ENCODE measurements at places on chromosomes 4 and X.

DNA sequence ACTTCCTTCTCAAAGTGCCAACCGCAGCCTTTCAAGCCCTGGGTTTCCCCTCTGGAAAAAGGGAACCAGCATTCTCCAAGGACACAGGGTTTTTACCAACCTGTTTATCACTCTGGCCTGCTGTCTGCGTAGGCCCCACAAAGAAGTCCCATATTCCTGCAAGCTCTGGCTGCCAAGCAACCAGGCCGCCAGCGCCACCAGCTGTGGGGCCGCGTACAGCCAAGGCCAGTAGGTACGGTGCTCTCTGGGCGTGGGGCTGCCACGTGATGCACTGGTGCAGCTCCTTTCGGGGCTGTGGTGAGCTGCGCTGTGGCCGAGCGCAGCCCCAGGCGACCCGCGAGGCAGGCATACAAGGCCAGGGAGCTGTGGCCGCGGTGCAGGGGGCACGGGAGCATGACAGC, 22.1 kb downstream of the LUZP4 start:
- no peak for DNase-seq

DNA sequence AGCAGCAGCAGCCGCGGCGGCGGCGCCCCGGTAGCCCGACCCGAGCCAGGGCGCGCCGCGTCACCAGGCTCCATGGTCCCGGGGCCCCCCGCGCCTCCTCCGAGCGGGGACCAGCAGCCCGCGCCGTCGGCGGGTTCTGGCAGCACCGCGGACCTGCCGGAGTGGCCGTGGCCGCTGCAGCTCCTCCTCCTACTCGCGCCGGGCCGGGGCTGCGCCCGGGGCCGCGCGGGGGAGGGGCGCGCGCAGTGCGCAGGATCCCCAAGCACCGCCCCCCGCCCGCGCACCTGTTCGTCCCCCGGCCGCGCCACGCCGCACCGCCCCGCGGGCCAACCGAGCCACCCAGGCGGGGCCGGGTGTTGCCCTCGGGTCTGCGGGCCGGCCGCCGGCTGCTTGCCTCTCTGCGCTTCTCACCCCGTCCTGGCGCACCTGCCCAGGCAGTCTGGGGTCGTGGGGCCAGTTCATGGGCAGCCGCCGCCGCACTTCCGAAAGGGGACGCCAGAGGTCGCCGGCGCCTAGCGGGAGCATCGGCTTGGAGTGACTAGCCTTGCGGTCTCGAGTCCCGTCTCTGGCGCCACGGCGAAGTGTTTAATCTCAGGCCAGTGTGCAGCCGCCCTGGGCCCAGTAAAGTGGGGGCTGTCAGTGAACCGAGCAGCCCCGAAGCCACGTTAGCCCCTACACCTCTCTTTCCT, at the start of gene SLC9A7:
Gene SLC9A7 (minus strand): TSS at position 163 of the 689 bp plus-strand sequence. CDS start 89 bp downstream, at position 74.
- DNase-seq: peak; percentile 88

GRCh38 chr4:72935462-72935861, 134.1 kb downstream of the COX18 start:
- DNase-seq: no peak

GRCh38 chr4:159608436-159608835, 505.6 kb downstream of the RAPGEF2 start:
- no peak for DNase-seq

- no peak for DNase-seq
Observed at GRCh38 chr4:10684631-10685030, at the start of gene CLNK. CLNK (minus strand) TSS chr4:10684768; CDS start chr4:10667869, 16,899 bp downstream.

DNA sequence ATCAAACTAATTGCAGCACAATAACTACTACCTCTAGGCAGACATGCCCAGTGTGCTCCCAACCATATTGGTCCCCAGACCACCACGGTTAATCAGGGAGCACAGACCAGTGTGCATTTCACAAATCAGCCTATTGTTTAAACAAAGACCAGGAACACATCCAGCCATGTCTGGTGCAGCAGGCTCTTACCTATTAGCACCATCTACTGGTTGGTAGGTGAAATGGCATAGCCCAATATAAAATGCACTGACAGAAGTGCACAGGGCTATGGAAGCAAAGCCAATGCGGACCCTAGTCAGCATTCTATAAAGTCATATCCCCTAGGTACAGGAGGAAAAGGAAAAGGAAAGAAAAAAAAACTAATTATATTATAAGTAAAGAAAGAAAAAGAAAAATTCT, 15.5 kb upstream of the CYLC1 start:
- no peak for DNase-seq

DNA sequence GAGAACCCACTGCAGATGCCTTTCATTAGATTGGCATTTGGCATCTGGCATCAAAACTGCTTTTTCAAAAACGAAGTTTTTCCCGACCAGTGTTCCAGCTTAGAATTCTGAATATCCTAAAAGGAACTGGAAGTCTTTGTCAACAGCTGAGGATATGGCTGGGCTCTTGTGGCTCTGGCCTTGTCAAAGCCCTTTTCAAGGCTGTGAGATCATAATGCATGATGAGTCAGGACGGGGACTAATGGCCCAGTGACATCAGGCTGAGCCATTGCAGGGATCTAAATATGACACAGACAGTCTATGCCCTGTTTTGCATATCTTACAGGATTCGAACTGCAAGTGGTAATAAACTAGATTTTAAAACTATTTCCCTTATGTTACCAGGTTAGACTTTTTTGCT, 306.4 kb downstream of the PTTG2 start:
- DNase-seq: no peak

GRCh38 chr4:155383541-155383940, 6.8 kb upstream of the MAP9 start:
- DNase-seq: no peak

- no peak for DNase-seq
Observed at GRCh38 chr4:21885241-21885640, 63.3 kb downstream of the KCNIP4 start.

GRCh38 chr4:56910172-56910967, 2.7 kb downstream of the REST start:
- DNase-seq: no peak

- DNase-seq: no peak
Observed at GRCh38 chr4:102449751-102450352, 51.3 kb upstream of the NFKB1 start.

DNA sequence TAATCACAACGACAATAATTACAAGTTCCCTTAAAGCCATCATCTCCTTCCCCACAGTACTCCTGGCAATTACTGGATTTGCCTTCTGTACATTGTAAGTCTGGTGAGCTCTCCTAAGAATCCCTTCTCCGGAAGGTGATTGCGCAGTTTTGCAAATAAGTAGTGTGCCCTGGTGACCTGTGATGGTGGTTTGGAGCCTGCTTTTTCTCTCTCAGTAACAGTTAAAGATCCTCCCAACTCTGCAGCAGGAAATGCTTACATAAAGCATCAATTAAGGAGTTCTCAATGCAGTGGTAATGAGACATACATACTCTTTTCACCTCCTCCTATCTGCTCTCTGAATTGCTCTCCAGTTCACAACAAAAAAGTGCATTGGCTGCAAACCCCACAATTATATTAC, 159.7 kb downstream of the SH2D1A start:
- no peak for DNase-seq

DNA sequence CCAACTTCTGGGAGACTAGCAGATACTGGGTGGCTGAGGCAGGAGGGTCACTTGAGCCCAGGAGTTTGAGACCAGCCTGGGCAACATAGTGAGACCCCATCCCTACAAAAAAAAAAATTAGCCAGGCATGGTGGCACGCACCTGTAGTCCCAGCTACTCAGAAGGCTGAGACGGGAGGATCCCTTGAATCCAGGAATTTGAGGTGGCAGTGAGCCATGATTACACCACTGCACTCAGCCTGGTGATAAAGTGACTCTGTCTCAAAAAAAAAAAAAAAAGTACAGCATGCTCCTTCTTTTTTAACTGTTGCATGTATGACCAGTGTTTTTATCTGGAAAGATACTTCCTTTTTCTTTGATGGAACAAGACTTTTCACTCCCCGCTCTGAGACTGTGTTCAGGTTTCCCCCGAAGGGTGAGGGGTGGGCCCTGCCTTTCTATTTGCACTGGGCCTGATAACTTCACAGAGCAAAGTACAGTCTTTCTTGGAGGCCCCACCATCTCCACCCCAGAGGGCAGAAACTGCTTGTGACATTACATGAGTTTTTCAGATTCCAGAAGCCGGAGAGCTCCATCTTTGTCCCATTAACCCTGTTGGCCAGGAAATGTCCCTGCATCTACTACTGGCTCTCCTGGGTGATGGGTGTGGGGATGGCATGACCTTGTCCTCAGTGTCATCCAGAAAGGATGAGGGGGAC, 35.2 kb downstream of the NYX start:
- no peak for DNase-seq

- no peak for DNase-seq
Observed at GRCh38 chr4:102780476-102781144, 19.8 kb upstream of the MANBA start.

- DNase-seq: peak; percentile 41
Observed at GRCh38 chr4:96652821-96653220, 812.9 kb downstream of the PDHA2 start.

GRCh38 chrX:101407167-101407747, 468 bp downstream of the GLA start:
- DNase-seq: no peak

- no peak for DNase-seq
Observed at GRCh38 chr4:67080046-67080557, 465.2 kb downstream of the CENPC start.

GRCh38 chrX:131752493-131753198, 208.8 kb downstream of the OR13H1 start:
- DNase-seq: no peak

GRCh38 chr4:83639849-83640493, 104.1 kb downstream of the GPAT3 start:
- DNase-seq: no peak

DNA sequence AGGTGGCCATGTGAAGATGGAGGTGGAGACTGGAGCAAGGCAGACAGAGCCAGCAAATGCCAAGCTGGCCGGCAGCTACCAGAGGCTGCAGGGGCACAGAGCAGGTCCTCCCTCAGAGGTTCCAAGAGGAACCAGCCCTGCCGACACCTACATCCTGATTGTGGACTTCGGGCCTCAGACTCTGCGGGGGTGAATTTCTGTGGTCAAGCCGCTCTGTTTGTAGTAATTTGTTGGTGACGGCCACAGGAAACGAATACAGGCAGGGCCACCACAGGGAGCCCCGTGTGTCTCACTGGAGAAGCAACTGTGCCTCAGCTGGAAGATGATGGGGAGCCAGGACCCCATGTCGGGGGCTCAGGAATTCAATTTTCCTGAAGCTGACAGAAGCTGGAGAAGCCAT, 28.3 kb downstream of the ZFYVE28 start:
- DNase-seq: no peak
